H7 (cell line): ENCODE measurements at places on chromosomes 6 and 20.

DNA sequence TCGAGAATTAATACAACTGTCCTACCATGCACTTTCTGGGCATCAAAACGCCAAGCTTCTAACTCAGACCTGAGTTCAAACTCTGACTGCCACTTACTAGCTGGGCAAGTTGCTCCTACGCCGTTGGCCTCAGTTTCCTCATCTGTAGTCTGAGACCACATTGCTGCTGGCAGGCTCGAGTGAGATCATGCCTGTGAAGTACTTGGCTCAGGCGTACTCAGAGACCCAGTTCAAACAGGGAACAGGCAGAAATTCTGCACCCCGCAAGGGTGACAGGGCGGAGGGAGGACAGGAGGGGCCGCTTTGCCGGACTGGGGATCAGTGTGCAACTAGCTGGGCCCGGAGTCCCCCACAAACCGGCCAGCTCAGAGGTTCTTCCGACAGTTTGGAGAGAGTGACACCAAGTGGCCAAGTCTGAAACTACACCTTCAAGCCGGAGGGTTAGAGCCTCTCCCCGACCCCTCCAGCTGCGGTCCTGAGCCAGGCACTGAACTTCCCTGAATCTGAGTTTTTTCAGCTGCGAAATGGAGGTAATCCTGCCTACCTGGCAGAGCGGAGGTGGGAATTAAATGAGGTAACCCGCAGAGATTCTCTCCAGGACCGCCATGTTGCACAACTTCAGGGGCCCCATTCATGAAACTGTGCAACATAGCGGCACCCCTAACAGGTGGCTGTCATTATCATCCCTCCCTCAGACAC lies 46.0 kb upstream of the PTPN1 start:
- peak; percentile 81 for DNase-seq

DNA sequence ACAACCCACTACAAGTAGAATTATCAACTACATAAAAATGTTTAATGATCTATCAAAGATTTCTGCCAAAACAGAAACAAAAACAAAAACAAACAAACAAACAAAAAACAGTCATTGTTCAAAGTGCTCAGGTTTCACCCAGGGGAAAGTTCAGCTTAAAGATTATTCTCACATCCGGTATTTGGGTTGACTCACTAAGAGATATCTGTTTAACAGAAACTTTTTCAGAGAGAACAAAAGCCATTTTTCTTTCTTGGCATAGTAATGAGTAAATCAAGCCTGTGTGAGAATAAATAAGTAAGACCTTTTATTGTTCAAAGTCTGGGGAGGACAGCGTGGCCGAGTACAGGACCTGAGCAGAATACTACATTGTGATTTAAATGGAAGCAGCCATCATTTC lies 143.6 kb downstream of the RCAN2 start:
- no peak for DNase-seq

DNA sequence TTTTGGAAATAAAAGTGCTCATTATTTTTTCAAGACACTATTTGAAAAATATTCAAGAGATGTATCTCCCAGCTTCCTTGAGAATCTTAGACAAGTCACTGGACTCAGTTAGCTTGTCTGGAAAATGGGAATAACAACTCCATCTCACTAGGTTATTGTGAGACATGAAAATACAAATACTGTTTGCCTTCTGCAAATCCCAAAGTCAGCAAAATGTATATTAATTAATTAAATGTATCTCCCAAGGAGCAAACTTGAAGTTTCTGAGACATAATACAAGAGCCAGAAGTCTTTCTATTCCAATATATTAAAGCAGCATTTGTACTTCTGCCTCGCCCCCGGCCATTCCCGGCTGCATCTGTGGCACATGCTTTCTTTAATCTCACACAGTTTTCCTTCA lies 54.6 kb upstream of the ID4 start:
- DNase-seq: no peak

- DNase-seq: no peak
These were observed 31.9 kb downstream of the PNPLA1 start for GRCh38 chr6:36301781-36302180.

GRCh38 chr20:60694763-60695162 lies 557.3 kb upstream of the CDH4 start:
- DNase-seq: no peak

- no peak for DNase-seq
These were observed 223.8 kb upstream of the RNF217 start for GRCh38 chr6:124738482-124738881.

GRCh38 chr20:32450484-32451061 lies 92.4 kb downstream of the ASXL1 start:
- DNase-seq: peak; percentile 50

GRCh38 chr6:107540465-107540857 lies 50.5 kb downstream of the SOBP start:
- DNase-seq: no peak

DNA sequence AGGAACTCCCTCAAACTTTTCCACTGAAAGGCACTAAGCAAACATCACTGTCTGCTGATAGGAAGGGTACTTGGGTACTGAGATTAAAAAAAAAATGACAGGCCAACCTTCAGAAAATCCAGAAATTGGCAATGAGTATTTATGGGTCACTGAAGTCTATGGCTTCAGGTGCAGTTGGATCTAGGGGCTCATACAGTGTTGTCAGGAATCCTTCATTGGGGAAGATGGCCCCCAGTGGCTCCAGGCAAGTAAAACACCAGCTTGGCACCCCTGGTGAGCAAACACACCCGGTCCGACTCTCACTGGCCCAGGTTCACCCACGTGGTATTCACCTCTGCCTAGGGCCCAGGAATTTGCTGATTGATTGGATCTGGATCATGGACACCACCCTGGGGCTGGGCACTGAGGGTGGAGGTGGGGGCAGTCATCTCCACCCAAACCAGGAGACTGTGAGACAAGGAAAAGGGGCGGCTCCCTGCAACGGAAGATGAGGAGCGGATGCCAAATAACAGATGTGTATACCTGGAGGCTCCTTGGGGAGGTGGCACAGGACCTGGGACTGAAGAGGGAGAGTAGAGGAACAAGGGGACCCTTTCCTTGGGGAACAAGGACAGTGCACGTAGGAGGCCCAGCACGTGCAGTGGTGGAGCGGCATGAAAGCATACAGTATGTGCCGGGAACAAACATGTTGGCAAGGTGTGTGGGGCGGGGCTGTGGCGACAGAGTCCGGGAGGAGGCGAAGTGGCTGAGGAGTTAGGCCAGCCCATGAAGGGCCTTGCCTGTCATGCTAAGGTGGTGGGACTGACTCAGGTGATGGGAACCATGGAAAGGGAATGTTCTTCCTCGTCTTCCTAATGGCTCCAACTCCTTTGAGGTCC lies 4.7 kb downstream of the SLC2A10 start:
- no peak for DNase-seq

DNA sequence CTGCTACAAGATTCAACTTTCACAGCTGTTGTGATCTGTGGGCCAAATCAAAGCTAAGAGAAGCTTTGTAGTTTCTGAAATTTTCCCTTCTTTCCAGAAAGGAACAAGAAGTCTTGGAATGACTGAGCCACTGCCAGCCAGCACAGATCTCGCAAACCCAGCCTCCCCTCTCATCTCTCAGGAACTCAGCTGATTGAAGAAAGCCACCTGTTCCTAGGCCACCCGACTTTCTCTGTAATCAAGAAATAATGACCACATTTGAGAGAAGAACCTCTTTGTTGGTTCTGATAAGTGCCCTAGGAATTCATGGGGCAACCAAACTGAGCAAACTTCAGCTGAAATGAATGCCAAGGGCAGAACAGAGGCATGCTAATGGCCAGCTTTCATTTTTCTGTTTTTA lies 61.7 kb downstream of the HDGFL1 start:
- DNase-seq: no peak
